Vagina (tissue), 2 donors: ENCODE measurements at places on chromosomes 4 and X.

- no peak for DNase-seq
Observed at GRCh38 chr4:126748736-126749135, 884.0 kb upstream of the INTU start.

DNA sequence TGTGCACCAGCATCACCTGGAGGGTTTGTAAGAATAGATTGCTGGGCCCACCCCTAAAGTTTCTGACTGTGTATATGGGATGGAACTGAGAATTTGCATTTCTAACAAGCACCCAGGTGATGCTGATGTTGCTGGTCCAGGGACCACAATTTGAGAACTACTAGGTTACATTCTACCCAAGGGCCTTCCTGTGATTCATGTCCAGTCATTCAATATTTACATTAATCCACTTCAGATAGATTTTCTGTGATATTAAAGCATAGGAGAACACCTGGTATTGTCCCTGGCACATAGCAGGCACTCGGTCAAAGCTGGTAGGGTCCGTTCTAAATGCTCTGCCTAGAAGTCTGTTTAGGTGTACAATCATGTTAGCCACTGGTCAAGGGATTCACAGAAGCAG lies 19.5 kb upstream of the XPNPEP2 start:
- DNase-seq = no peak

- no peak for DNase-seq
Observed at GRCh38 chr4:36320117-36320896, 38.9 kb downstream of the DTHD1 start.

- no peak for DNase-seq
Observed at GRCh38 chr4:1792832-1793495, at the start of gene FGFR3. Gene FGFR3, plus strand, starts transcription at chr4:1793293. Its CDS starts 642 bp downstream, at chr4:1793935.

- no peak for DNase-seq
Observed at GRCh38 chr4:181477591-181477990, 765.6 kb upstream of the TENM3 start.

GRCh38 chrX:123436512-123437136 lies 252.5 kb downstream of the GRIA3 start:
- DNase-seq = no peak

DNA sequence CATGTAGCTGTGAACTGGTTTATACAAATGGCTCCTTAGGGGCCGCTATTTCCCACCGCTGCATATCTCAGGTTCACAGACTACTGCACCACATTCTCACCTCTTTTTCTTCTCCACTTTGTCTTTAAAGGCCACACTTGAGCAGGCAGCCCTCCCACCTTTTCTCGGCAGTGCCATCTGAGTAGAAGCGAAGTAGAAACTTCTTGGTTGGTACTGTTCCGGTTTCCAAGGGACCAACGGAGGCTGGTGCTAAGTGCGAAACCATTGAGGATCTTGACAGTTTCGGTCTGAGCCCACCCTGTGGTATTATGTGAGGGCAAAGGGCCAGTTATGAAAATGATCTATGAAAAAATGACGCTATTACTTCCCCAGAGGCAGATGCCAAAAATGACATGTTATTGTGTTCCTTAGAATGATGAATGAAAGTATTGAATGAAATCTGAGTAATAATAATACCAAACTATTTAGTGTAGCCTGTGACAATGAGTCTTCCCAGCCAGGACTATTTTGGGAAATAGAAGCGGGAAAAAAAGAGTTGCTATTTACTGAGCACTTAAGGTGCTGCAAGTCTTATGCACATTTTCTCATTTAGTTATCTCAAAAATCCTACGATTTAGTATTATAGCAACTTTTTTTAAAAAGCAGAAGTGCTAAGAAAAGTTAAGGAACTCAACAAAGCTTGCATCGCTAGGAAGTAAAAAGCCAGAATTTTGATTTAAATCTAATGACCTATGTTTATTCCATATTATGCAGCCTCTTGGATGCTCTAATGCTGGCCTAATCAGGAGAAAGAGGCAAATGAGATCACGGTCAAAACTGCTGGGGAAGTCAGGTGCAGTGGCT lies 29.6 kb upstream of the CHRNA9 start:
- no peak for DNase-seq

DNA sequence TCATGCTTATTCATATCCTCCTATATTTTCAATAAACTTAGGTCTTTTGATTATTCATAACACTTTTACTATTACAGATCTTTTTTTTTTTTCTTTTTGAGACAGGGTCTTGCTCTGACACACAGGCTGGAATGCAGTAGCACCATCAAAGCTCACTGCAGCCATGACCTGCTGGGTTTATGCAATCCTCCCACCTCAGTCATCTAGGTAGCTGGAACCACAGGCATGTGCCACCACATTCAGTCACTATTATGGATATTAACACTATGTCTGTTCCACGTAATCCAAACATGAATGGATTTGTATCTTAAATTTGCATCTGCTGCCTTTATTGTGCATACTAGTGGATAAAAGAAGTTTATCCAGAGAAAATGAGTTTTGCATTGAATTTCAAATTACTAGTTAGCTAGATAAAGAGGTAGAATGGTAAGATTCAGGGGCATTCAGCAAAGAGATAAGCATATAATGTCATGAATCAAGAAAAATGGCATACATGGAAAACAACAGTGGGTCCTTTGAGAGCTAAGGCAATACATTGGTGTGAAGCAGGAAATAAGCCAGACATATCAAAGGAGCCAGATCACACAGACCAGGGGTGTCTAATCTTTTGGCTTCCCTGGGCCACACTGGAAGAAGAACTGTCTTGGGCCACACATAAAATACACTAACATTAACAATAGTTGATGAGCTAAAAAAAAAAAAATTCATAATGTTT lies 13.9 kb downstream of the ANAPC10 start:
- DNase-seq = no peak

DNA sequence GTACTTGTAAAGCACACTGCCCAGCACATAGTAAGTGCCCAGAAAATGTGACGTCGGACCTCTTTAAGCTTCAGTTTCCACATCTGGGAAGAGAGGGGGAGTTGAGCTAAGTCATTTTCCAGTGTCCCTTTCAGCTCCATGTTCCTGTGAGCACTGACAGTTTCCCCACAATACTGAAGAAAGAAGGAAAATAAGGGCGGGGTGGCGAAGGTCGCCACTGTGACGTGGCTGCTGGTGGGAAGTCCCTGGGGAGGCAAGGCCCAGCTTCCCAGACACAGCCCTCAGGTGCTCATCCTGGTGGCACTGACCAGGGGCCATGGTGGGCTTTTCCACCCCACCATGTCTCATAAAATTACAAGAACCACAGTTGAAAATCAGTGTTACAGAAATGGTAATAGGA lies 121.8 kb downstream of the PTTG2 start:
- DNase-seq = no peak

GRCh38 chr4:184745831-184746795 lies 12.2 kb upstream of the CENPU start:
- no peak for DNase-seq

DNA sequence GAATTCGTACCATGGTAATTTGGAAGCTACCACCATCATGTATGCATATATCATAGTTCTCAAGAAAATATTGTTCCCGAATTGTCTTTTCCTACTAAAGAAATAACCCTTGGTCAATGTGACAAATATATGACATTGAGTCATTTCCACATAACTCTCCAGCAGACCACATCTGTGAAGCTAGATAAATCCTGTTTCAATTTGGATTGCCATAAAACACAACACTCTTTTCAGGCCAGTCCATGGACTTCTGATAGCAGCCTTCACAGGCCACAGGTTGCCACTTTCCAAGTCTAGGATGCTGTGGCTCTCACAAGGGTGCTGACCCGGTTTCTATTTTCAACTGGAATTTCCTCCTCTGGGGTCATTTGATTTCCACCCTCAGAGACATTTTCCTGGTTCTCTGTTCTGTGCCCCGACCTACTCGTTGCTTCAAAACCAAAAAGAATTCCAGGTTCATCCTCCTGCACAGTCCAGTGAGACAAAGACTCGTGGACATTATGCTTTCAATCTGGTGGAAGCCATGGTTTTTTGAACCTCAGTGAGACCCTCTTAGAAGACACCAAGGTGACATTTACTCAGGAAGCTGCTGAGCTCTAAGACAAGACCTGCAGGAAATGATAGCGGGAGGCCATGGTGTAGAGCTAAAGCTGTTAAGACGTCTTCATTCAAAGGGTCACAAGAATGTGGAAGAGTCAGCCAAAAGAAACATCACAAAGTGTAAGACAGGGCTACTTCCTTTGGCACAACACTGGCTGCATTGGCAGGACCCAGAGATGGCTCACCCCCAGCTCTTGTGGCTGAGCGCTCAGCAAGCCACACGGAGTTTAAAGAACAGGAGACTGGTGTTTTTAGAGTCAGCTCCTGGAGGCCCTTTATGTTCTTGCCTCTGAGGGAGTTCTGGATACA lies 119.8 kb downstream of the AMELX start:
- DNase-seq = no peak

DNA sequence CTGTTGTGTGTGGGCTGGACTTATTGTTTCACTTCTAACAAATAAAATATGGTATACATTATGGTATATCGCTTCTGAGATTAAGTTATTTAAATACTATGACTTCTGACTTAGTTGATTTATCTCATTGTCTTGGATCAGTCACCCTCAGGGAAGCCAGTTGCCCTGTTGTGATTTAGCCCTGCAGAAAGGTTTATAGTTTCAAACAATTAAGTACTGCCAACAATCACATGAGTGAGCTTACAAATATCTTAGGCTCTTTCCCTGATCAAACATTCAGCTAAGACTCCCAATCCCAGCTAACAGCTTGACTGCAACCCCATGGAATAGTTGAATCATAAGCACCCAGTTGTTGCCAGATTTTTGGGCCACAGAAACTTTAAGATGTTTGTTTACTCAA lies 85.4 kb downstream of the MAGEC1 start:
- DNase-seq = no peak

GRCh38 chrX:1031521-1032430 lies 180.7 kb downstream of the CRLF2 start:
- no peak for DNase-seq

DNA sequence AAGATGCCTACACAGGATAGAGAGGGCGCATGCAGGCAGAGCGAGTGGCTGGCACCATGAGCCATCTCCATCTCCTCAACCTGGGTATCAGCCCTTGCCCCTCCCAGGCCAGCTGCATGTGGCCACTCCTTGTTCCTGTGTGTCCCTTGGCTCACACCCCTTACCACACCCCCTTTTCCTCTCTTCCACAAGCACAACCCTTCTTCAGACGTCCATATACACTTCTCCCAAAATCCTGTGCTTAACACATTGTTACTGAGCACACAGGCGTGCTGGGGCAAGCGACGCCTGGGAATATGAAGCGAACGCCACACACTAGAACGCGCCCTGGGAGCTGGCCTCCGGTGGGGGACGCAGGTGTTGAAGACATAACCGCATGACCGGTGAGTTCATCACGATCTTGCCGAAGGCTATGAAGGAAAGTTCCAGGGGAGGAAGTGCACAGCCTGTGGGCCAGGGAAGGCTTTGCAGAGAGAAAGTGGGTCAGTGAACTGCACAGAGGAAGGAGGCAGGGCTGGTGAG lies 19.1 kb upstream of the KIAA0232 start:
- no peak for DNase-seq

- DNase-seq = no peak
Observed at GRCh38 chr4:122701061-122701460, 31.4 kb upstream of the BBS12 start.

DNA sequence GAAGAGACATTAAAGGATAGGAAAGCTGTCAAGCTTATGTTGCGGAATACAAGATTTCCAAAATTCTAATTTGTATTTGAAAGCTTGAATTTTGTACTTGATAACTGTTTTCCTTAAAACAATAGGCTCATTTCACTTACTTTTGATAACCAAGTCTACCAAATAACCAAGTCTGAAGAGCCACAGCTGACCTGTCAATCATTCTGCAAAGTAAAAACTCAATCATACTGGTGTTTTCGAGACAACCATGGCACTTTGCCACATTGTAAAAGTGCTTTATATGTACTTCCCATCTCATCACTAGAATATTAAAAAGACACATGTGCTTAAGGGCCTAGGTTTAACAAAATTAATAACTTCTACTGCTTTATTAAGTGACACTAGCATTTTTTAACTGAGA lies 47.9 kb downstream of the LEF1 start:
- no peak for DNase-seq

DNA sequence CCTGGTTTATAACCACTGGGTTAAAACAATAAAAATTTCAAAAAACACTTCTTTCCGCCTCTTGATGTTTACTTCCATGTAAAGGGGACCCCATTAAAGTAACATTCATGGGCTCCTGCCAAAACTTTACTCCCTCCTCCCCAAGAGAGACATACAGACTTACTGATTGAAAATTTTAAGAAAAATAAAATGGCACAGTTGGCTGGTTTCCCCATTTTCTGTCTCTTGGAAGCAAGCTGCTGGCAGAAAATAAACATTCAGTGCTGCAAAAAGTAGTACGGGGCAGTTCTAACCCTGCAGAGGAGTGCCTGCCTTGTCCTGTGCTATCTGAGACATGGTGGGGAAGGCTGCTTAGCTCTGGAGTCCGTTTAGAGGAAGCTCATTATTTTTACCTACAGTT lies 187.3 kb upstream of the INTU start:
- no peak for DNase-seq

DNA sequence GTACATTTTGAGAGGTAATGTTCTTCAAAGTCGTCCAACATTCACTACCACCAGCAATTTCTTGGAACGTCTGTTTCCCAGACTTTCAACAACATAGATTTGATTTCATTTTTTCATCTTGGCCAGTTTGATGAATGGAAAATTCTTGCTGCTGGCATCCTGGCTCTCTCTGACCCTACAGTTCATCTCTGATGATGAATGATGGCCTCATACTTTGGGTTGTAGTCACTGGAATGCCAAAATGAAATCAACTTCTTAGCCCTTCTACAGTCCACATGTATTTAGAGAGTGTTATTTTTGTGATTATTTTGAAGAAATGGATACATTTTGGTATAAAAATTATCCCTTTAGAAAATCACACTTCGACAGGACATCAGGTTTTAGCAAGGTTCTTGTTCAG lies 8.8 kb downstream of the CHST7 start:
- DNase-seq = no peak

- DNase-seq = no peak
Observed at GRCh38 chr4:115873048-115873447, 759.6 kb upstream of the NDST4 start.

DNA sequence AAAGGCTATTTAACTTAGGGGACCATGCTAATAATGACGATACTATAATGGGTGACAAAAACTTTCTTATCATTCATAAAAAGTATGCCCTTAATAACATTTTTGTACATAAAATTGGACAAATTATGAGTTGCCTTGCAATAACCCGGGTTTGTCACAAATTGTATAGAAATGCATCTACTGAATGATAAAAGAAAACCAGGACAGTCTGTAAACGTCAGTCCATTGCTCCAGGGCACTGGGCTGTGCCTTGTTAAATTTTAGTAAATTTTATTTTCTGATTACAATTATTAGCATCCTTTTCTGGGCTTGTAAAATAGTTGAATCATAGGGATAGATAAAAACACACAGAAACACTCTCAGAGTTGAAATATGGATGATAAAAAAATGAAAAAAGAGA lies 778.3 kb downstream of the RAPGEF2 start:
- DNase-seq = no peak
